ENCODE measurements at places on chromosomes 1 and 21.

- DNase-seq = no peak
Measured at GRCh38 chr1:89363196-89363595, 663 bp upstream of the GBP6 start.

DNA sequence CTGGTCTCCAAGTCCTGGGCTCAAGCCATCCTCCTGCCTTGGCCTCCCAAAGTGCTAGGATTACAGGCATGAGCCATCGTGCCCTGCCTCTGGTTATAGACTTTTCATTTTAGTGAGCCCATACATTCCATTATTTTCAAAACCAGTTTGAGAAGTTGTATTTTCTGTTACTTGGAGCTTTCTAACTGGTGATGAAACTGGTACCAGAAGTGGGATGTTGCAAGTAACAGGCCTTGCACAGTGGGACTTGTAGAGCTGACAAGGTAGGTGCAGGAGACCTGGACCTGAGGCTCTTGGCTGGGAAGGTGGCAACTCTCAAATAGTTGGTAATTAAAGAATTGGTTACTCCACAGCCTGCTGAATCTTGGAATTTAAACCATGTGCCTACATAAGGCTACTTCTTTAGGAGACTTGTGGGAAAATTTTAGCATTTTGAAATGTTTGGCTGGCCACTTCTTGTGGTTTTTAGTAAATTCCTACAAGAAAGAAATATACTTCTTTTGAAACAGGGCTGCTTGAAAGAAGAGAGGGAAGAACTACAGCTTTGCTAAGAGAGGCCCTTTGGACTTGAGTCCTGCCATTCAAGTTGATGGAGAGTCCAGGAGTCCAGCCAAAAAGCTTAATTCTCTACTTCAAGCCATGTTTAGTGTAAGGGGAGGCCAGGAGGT, 9.8 kb upstream of the ALPL start:
- no peak for DNase-seq

DNA sequence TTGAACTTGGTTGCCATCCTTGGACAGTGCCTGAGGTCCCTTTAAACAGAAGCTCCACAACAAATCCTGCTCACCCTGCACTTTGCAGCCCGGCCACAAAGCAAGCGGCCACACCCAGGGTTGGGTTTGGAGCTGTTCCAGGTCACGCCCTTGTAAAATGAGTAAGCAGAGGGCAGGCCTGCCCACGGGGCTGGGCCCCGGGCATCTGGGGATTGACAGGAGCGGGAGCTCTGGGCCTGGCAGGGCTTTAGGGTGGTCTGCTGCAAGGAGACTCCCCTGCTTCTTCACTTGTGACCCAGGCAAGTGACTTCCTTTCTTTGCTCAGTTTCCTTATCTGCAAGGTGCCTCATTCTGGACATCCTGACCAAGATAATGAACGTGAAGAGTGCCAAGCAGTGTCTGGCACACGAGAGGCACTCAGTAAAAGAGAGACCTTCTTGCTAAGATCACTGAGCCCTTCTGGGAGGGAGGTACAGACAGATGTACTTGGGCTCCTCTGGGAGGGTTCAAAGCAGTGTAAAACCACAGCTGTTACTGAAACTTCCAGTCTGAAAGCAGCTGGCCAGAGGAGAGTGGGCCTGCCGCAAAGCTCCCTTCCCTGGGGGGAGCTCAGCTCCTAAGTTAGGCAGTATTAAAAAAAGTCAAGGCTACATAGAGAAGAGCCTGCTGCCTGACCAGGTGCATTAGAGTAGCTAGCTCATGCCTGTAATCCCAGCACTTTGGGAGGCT, 2.6 kb downstream of the E2F2 start:
- DNase-seq = no peak

- DNase-seq = no peak
Measured at GRCh38 chr1:240285540-240285939, 193.9 kb downstream of the FMN2 start.

- no peak for DNase-seq
Measured at GRCh38 chr1:227901906-227902640, 45.7 kb downstream of the WNT9A start.

DNA sequence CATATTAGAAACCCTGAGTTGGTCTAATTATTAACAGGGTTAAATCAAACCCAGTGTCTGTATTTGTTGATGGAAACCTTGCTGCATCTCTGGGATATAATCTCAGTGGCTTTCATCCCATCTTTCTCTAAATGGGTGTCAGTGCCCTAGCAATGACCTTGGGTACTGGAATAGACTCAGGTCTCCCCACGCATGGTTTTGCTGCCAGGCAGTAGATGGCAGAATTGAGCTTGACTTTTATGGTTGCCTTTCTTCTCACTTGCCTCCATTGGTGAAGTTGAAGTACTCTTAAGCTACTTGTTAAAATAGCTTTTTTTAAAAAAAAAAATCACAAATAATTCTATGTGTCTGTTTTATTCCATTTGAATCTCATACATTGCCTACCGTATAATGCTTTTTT, 81.8 kb upstream of the HMCN1 start:
- DNase-seq = no peak

- no peak for DNase-seq
Measured at GRCh38 chr1:114901814-114902213, 47.2 kb downstream of the SYCP1 start.

- no peak for DNase-seq
Measured at GRCh38 chr1:115219927-115220326, 118.1 kb downstream of the NGF start.

- no peak for DNase-seq
Measured at GRCh38 chr1:150642296-150642695, 12.9 kb upstream of the ENSA start.

GRCh38 chr1:30172757-30173156, 550.6 kb downstream of the MATN1 start:
- no peak for DNase-seq

DNA sequence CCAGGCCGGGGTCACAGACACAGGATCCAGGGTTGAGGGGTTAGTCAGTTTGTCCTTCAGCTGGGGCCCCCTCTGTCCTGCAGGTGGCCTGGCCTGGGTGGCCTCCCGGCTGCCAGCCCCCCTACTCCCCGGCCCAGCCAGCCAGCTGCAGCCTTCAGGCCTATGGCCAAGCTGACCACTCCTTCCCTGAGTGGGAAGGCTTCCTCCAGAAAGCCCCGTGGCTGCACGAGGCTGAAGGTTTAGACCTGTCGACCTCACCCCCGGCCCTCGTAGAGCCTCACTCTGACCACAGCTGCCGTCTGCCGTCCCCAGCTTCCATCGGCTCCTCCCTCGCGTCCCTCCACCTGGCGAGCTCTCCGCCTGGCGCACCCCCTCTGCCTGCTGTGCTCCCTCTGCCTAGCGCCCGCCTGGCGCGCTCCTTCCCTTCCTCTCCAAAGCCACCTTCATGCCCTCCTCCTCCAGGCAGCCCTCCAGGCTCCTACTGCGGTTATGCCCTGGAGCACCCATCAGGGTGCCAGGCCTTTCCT, 9.6 kb downstream of the TTLL10 start:
- DNase-seq = no peak

- DNase-seq = no peak
Measured at GRCh38 chr21:15204970-15205286, 140.1 kb upstream of the NRIP1 start.

DNA sequence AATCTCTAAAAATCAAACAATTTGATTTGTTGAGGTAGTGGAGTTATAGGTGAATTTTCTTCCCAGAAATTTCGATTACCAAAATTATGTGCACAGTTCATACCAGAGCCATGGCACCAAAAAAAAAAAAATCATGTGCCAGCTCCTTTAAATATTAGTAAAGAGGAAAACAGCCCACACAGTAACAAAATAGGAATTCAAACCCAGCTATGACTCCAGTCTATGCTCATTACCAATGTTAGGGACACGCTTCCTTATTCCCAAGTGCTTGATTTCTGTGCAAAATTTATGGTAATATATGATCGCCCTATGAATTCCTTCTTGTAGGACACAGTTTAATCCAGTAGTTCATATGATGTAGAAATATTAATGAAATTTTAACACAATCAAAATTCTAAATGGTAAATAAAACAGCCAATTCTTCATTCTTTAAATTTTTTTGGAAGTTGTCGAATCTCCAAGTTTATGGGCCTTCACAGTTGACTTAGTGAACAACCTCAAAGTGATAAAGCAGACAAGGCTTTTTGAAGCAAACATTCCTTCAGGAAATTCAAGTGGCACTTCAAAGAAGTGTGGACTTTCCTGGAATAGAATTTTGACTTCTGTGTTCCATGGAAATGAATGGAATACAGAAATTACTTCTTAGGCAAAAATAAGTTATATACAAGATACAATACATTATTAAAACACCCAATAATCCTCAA, 1.9 kb downstream of the TOR1AIP2 start:
- DNase-seq = no peak

Data from retina (tissue), 1 donor.